Kasumi-1 (cell line): ENCODE measurements at places on chromosomes 5 and 9.

DNA sequence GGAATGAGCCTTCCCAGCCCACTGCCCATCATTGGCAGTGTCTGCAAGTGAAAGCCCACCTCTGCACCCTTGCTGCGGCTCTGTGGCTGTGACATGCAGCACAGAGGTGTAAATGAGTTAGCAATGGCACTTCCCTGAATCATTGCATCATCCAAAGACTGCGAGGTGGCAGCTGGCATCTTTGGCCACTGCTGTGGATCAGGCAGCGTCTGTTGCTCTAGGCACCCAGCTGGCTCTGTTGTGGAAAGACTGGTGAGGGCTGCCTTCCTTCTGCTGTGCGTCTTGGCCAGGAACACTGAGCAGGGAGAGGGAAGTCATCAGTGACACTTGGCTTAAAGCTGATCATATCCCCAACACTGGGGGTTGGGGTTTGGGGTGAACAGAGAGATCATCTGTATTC lies 64.5 kb downstream of the MFAP3 start:
- DNase-seq, result no peak

GRCh38 chr9:93219692-93220091 lies 35.8 kb downstream of the WNK2 start:
- DNase-seq, result no peak

- DNase-seq, result no peak
Observed at GRCh38 chr9:29322240-29322639, 1749.0 kb upstream of the C9orf72 start.

DNA sequence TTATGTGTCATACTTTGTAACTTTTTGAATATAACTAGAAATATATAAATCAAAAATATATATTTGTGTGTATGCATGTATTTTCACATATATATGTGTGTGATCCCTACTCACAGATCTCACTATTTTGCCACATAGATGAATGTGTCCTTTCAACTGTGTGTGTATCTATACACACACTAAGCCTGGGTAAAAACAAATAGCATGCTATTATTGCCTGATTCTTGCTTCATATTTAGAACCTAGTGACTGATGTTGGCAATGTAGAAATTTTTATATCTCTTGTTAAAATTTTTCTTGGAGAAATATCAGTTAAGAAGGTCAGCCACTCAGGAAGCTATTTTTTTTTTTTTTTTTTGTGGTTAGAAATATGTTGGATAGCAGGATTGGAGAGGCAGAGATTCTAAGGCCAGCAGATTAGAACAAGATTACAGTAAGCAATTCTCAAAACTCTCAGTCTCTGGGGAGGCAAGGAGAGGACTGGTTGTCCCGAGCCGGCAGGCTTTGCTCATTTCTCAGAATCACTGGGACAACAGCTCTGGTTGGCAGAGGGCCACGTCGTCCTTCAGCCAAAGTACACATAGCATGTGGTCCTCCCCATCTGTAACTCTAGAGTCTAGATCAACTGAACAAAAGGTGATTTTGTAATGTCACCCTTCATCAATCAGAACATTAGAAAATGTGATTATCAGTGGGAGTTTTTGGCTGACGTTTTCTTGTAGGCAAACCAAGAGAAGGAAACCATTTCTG lies 19.7 kb downstream of the C6 start:
- no peak for DNase-seq

DNA sequence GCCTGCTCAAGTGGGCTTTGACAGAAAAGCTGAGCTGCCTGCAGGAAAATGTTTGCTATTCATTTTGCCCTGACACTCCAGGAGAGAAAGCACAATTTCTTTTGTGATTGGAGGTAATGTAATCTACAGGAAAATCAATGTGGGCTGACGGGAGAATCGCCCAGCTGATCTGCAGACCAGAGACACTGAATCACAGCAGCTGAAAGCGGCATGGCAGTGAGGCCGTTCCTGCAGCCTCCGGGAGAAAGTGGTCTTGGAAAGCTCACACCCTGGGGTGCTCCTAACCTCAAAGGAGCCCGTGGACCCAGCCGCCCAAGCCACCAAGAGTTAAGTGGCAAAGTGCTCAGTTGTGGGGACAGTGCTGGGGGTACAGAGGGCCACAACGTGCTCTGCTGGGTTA lies 593.6 kb downstream of the BNC2 start:
- DNase-seq, result no peak

DNA sequence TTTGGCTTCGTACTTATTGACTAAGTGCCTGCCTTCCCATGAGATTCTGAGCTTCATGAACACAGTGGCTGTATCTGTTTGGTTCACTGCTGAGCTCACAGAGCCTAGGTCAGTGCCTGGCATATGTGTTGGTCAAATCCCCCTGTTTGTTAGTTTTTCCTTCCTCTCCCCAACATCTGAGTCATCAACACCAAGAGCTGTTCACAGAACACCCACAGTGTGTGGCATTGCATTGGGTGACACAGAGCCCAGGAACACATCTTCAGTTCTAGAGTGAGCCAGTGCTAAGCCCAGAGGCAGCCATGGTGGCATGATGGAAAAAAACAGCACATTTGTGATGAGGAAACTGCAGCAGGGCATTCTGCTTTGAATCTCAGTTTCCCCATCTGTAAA lies 294.6 kb downstream of the SEC61B start:
- DNase-seq, result no peak
